ENCODE measurements at places on chromosomes 2 and 18. TPM values are rescaled to one million over a fixed set of nuclear protein-coding genes. Genes with fewer than 3 reads are reported as not detected.

- no peak for DNase-seq
Observed at GRCh38 chr18:77069931-77070330, 62.7 kb downstream of the MBP start.

GRCh38 chr2:12980817-12981216 is 264.1 kb downstream of the TRIB2 start:
- DNase-seq = no peak

GRCh38 chr2:200225951-200226350 is 80.5 kb upstream of the SPATS2L start:
- DNase-seq = no peak

Gene PDCD1
- not detected for total RNA-seq

Gene MYL1
- not detected for total RNA-seq

DNA sequence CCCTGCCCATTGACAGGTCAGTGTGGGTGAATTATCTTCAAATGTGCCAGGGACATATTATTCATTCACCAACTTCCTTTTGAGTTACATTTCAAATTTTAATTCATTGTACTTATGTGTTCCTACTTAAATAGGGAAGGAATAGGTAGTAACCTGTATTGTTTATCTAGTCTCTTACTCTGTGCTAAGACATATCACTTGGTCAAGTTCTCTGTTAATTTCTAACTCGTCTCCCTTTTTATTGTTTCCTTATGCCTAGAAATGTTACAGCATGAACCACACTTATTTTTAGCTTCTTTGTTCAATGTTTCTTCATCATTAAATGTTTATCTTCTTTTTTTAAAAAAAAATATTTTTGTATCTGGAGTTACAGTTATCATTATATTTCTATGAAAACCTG is 151.9 kb downstream of the HAUS1 start:
- no peak for DNase-seq

Gene VWC2L
- total RNA-seq = not detected

GRCh38 chr2:29871541-29871940 is 49.8 kb downstream of the ALK start:
- DNase-seq = no peak

DNA sequence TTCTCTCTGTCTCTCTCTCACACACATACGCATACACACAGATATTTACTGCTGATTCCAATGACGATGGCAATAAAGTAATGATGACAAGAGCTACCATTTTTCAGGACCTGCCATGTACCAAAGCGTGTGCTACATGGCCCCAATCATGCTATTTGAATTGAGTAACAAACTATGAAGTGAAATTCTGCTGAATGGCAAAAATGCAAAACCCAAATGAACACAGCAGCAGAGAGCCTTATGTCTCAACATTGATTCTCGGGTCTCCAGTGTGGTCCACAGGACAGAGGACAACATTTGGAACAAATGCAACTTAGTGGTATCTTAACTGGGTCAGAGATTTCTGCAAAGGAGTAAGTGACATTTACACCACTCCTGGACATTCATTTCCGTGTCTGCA is 117.4 kb downstream of the PIEZO2 start:
- DNase-seq = no peak

DNA sequence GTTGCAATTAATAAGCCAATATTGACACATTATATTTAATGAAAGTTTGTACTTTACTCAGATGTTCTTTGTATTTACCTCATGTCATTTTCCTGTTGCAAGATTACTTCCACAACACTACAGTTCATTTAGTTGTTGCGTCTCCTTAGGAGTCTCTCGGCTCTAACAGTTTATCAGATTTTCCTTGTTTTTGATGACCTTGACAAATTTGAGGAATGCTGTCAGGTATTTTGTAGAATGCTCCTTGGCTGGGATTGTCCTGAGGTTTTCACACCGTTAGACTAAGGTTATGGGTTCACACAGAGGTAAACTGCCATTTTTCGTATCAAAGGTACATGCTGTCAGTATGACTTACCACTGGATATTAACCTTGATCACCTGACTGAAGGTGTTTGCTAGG is 416.6 kb upstream of the TNP1 start:
- no peak for DNase-seq

Gene RGPD3
- total RNA-seq = 0.05 TPM

All from glomerular endothelial cell (primary cell).